ENCODE measurements at places on chromosomes 7 and 10. TPM values are rescaled to one million over a fixed set of nuclear protein-coding genes. Genes with fewer than 3 reads are reported as not detected.

The HOXA13 gene
- 2.4 TPM for polyA plus RNA-seq

DNA sequence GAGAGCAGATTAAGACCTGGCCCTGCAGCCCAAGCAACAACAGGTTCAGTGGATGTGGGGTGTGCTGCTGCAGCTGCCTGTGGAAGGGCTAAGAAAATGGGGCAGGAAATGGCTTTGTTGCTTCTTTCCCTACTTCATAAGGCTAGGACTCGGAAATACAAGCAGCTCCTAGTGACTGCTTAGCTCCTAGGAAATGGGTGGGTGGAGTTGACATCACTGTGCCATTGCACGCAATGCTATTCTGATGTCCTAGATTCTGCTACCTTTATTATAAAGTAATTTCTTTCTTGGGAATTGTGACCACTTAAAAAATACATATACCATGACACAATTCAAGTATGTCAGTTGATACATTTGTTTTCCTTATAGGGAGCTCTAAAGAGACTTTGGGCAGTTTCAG is 155.8 kb downstream of the FANK1 start:
- no peak for DNase-seq

The CPA2 gene
- not detected for polyA plus RNA-seq

GRCh38 chr10:47318706-47319105 is 3.5 kb upstream of the GDF2 start:
- peak; percentile 29 for DNase-seq

GRCh38 chr10:56123247-56123646 is 237.8 kb downstream of the ZWINT start:
- no peak for DNase-seq

GRCh38 chr10:96720422-96721206 is at the start of gene PIK3AP1:
Gene PIK3AP1, minus strand, starts transcription at chr10:96720514. Its CDS starts 120 bp downstream, at chr10:96720394.
- peak; percentile 12 for DNase-seq

The NME8 gene
- polyA plus RNA-seq, result not detected

DNA sequence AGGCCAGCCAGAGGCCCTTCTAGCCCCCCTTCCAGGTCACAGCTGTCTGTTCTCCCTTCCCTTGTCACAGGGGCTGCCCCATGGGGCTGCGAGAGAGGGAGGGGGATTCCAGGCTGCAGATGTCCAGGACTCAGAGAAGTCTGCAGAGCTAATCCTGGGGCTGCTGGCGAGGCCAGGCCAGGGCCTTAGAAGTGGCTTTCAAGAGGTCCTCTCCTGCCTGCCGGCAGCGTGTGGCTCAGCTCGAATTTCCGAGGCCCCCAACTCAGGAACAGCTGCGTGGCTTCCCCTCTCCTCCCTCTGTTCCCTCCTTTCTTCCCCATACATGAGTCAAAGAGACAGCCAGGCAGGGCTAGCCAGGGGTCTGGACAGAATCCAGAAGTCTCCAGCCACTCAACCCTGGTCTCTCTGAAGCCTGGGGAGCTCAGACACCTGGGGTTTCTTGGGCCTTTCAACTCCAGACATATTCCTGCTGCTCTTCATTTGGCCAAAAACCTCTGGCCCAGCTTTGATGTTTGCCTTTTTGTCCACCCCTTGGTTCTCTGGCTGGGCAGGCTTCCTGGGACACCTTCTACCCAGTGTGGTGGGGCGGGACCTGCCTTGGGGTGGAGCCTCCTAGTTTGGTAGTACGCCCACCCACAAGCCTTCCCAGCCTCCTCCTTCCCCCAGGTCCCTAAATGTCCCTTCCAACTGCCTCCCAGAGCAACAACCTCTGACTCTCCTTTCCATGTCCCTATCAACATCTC is 21.8 kb upstream of the EIF5AL1 start:
- DNase-seq, result no peak

DNA sequence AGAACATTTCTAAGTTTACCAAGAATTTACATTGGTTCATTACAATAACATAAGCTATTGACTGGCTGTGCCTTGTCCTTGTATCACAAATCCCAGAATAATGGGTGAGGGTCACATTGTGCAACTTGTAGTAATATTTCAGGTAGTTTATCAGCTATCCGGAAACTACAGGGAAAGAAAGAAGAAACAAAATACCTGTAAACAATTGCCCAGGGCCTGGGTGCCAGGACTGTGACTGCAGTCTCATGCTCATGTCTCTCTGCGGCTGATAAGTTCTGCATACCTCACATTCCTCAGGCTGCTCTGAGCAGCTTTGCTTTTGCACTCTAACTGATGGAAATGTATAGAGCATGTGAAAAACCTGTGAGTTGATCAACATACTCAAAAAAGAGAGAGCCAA is 131.8 kb upstream of the TRIM24 start:
- DNase-seq, result no peak

DNA sequence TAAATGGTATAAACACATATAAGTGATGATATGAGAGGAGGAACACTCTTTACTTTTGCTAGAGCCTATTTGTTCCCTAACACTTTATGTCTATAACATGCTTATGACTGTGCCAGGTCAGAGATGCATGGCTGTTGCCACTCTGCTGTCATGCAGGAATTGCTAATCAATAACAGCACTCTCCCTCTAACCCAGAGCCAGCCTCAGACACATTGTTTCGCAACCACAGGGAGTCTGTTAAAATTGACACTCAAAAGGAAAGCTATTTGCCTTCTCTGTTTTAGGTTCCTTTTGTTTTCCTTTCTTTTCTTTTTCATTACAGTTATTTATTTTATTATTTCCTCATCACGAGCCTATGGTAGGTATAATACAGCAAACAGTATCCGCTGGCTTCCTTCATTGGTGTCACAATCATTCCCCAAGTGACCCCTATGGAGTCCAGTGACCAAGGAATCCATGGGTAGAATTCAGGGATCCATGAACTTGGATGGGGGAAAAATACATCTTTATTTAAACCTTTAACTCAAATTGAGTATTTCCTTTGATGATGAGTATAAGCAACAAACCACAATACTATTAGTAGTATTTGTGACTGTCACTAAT is 6.8 kb downstream of the PON2 start:
- DNase-seq, result no peak

- no peak for DNase-seq
Observed at GRCh38 chr7:43666938-43667337, 62.4 kb downstream of the COA1 start.

DNA sequence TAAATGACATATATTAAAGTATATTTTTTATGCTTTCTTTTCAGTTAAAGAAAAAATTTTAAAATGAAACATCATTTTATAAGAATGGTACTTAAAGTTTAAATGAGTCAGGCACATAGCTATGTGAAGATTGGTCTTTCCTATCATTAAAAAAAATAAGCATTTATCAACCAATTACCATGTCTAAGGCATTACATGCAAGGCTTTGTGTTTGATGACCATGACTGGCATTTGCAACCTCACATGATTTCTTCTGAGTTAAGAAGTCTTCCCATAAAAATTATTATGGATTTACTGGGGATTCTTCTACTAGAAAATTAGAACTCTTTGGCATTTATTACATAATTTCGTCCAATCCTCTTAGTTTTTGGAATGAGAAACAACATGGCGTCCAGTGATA is 776.1 kb downstream of the MAGI2 start:
- no peak for DNase-seq

The GJC3 gene
- polyA plus RNA-seq, result 0.20 TPM

- no peak for DNase-seq
Observed at GRCh38 chr7:55641811-55642210, 69.5 kb upstream of the VOPP1 start.

The RSPH10B gene
- polyA plus RNA-seq, result 0.24 TPM

- DNase-seq, result peak; percentile 28
Observed at GRCh38 chr7:139991269-139991666, 71.5 kb downstream of the PARP12 start.

DNA sequence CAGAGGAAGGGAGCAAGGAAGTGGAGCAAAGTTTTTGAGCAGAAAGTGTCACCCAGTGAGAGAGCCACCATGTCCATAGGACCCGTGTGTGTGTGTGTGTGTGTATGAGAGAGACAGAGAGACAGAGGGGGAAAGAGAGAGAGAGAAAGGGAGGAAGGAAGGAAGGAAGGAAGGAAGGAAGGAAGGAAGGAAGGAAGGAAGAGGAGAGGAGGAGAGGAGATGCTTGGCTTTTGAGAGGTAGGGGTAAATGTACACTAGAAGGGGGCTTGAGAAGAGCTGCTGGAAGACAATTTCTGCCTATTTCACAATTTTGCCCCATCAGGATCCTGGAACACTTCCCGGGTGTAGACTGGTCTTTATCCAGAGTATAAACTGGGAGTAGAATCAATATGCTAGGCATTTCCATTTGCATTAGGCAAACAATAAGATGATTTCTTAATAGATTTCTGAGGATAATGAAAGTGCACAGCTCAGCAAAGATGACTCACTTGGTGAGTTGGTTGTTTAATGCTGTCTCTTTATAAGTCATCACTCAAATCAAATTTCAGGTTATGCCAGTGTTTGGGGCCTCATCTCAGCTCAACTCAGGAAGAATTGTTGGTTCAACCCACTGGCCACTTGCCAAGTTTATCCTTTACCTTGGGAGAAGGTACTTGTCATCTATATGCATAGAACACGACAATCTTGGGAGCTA is 70.0 kb upstream of the FAM13C start:
- no peak for DNase-seq

The COL26A1 gene
- polyA plus RNA-seq, result 0.47 TPM

- peak; percentile 54 for DNase-seq
Observed at GRCh38 chr7:122887198-122887597, 938 bp upstream of the CADPS2 start.
